Fibroblast of mammary gland (primary cell): ENCODE measurements at places on chromosomes 11 and 22.

DNA sequence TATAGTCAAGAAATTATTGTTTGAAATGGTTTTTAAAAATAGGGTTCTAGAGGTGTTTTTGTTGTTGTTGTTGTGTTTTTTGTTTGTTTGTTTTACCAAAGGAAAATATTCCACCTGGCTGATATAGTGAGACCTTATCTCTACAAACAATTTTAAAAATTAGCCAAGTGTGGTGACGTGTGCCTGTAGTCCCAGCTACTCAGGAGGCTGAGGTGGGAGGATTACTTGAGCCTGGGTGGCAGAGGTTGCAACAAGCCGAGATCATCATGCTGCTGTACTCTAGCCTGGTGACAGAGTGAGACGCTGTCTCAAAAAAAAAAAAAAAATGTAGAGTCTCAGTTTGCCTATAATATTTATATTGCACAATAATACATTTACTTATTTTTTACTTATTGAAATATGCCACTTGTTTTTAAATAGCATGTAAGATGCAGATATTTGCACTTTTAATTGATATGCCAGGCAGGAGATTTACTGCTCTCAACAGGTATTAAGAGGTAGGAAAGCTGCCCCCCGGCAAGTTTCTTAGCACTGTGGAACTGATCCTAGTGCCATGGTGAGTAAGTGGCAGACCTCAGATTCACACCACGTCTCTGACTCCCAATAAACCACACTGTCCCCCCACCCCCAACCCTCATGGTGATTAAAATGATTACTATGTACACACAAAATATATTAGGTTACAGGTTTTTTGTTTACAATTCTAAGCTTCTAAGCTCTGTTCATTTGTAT is 157.4 kb downstream of the TEAD1 start:
- no peak for DNase-seq

- DNase-seq, result no peak
Measured at GRCh38 chr11:59222464-59223060, 9.8 kb upstream of the MPEG1 start.

GRCh38 chr11:19614370-19614940 is 98.2 kb upstream of the NAV2 start:
- no peak for DNase-seq

DNA sequence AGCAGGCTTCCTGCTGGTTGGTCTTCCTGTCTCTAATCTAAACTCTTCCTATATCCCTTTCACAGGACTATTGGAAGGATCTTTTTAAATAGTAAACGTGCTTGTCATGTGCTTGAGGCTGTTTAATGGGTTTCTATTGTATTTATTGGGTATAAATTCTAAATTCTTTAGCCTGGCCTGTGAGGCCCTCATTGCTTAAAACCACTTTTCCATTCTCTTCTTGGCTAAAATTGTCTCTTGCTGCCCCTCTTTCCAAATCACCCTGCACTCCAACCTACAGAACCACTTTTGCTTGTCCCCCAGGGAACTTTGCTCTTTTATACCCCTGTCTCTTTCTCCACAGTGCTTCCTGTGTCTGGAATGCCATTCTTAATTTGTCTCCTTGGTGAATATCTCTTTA is 46.4 kb upstream of the MUC15 start:
- DNase-seq, result no peak

DNA sequence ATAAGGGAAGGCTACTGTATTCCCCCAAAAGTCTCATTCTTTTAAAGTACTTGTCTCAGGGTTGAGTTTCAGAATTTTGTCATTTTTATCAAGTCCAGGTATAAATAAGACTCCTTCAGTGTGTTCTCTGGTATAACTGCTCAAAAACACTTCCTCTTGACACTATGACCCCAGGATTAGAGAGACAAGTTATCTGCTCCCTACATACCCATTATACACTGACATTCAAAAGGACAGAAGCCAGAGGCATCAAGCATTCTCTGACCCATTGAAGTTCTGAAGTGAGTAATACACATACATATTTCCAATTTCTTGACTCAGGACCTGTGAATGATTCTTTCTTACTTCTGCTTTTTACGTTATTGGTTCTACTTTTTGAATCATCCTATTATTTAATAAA is 447.8 kb upstream of the CNTN5 start:
- DNase-seq, result no peak
